ENCODE measurements at places on chromosomes 5 and 9.

GRCh38 chr5:88658886-88659285, 224.1 kb downstream of the MEF2C start:
- DNase-seq: no peak

DNA sequence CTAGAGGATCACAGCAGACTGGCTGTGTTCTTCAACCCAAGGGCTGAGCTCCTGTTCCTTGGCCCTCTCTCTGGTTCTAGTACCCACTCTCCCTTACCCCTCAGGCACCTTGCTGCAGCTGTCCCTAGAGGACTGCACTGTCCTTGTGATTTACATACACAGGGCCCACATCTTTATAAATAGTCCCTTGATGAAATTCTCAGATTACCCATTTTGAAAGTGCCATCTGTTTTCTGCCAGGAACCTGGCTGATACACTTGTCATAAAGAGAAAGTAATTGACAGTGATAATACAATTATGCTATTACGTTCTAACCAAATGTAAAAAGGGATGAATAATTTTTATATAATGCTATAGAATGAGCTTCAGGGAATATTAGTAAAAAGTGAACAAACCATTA, 16.5 kb upstream of the SPARC start:
- DNase-seq: no peak

DNA sequence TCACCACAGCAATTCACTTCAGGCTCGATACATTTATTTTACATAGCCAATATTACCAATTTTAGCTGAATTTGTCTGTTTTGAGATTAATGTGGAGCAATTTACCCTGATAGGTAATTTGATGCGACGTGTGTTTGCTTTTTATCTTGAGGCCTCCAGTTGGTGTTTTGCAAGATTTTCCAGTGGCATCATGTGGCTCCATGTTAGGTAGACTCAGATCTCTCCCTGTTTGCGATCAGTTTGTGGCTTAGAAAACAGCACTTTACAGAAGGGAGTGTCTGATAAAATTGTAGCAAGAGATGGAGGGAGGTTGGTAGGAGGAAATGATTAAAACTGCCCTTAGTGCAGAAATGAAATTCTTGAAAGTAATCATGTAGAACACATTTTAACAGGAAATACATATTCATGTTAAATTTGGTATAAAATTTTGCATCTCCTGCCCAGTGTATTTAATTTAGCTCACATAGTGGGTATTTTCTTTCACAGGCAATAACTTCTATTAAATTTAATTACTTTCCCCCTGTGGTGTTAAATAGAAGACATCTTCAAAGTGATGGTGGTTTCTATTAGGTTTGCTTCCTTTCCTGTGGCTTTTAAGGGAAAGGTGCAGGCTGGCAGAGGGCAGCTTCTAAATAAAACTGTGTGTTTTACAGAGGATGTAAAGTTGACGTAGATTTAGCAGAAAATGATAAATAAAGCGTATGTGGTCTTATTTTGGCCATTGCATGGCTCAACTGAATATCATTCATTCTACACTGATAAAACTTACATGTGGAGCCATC, 135.8 kb downstream of the KDM4C start:
- no peak for DNase-seq

DNA sequence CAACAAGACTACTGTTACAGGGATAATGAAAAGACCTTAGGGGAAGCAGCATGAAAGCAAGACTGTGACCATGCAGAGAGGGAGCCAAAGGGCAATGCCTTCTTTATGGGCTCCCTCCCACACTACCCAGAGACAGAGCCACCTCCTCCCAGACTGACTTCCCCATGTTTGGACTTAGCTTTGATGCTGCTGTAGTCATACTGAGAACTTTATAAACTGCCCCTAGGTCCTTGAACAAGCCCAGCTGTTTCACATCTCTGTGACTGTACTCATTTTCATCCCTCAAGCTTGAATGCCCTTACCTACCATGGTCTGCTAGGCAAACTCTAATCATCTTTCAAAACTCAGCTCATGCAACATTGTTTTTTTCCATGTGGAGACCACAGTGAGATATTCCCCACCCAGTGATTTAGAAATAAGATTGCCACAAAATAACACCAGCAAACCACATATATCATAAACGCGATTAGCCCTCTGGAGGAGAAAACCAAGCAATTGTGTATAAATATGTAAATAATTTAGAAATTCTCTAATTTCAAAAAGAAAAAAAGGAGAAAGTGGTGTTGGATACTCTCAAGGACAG, 23.4 kb upstream of the FAM169A start:
- DNase-seq: no peak

Measured in AG08396 (cell line).